Activated naive CD8-positive, alpha-beta T cell treated with anti-CD3 and anti-CD28 coated beads, Interleukin-2, amount 10 ng/mL, durations not matched to agents 7 days and 5 days (primary cell): ENCODE measurements at places on chromosomes 7 and 10. TPM values are rescaled to one million over a fixed set of nuclear protein-coding genes. Genes with fewer than 3 reads are reported as not detected.

Gene OR2A5
- total RNA-seq = not detected

DNA sequence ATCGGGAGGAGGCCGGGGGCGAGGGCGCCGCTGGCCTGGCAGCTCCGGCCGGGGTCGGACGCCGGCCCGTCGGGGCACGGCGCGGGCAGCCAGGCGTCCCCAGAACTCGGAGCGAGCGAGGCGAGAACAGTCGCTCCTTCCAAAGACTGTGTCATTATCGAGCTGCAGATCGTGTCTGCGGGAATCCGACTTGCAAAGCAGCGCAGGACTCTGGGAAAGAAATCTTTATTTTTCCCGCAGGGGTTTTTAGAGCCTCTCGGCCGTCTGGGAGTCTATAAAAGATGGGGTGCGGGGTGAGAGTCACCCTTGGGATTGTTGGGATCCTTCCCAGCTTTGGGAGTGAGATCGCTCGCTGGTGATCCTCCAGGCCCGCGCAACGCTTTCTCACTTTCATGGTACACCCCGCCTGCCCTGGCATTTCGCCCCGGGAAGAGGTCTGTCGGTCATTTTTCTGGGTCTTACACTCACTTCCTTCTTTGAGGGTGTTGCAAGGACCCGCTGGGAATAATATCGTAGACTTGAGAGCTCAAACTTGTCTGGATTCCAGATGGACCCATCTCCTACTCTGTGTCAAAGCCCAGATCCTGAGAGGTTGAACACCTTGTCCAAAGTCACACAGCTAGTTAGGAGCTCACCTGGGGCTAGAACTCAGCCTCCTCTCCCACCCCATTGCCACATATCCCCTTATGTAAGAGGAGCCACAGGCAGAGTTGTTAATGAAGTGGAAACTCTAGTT is 1.0 kb downstream of the UBTD1 start:
- no peak for DNase-seq

GRCh38 chr10:67225226-67225625 is 299.4 kb downstream of the LRRTM3 start:
- no peak for DNase-seq

Gene PRSS37
- not detected for total RNA-seq

DNA sequence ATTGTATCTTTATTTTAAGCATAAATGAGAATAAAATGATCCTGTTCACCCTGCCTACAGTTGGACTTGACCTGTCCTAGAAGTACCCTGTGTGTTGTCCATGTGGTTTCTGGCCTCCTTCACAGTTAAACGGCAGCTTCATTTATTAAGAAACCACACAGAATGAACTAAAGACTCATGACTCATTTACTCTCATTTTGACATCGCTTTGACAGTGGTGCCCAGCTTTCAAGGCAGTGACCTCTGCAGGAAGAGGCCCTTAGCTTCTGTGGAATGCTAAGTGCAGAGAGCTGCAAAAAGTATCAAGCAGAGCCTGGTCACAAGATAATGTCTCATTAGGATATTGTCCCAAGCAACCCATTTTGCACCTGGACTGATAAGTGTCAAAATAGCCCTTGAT is 93.4 kb downstream of the AVL9 start:
- DNase-seq = no peak

Gene SLC18A2
- total RNA-seq = 0.14 TPM

GRCh38 chr7:127733986-127734385 is 82.0 kb downstream of the SND1 start:
- DNase-seq = no peak

- no peak for DNase-seq
Observed at GRCh38 chr10:131750171-131750895, 150.5 kb upstream of the PPP2R2D start.

Gene HOXA9
- total RNA-seq = not detected

GRCh38 chr10:122990278-122990677 is 10.1 kb downstream of the PSTK start:
- DNase-seq = no peak

Gene CYP3A5
- total RNA-seq = not detected

Gene SH3PXD2A
- total RNA-seq = 16.0 TPM

- no peak for DNase-seq
Observed at GRCh38 chr7:135361788-135362187, 128.2 kb downstream of the STRA8 start.

DNA sequence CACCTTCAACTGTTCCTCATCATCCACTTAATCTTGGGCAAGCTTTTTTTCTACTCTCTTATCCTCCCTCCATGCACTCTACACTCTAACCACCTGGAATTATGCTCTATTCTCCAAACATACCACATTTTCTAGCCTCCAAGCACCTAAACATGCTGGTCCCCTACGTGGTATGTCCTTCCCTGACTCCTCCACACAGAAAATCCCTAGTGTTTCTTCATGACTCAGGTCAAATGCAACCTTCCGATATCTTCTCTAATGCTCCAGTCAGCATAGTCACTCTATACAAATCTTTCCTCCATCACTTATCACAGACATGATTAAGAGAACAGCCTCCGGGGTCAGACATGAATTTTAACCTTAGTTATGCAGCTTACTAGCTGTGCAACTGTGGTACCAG is 68.8 kb downstream of the ARMH3 start:
- DNase-seq = no peak

GRCh38 chr10:123645016-123645415 is 21.1 kb upstream of the GPR26 start:
- DNase-seq = no peak

Gene NPTX2
- not detected for total RNA-seq

Gene MPP7
- 24.2 TPM for total RNA-seq

Gene PALD1
- total RNA-seq = 1.4 TPM

- no peak for DNase-seq
Observed at GRCh38 chr10:2340831-2341647, 603.7 kb upstream of the ADARB2 start.
